ENCODE measurements at places on chromosomes 16 and 17. TPM values are rescaled to one million over a fixed set of nuclear protein-coding genes. Genes with fewer than 3 reads are reported as not detected.

VMO1 gene
- total RNA-seq = not detected

TBC1D3L gene
- total RNA-seq = 2.8 TPM

DNA sequence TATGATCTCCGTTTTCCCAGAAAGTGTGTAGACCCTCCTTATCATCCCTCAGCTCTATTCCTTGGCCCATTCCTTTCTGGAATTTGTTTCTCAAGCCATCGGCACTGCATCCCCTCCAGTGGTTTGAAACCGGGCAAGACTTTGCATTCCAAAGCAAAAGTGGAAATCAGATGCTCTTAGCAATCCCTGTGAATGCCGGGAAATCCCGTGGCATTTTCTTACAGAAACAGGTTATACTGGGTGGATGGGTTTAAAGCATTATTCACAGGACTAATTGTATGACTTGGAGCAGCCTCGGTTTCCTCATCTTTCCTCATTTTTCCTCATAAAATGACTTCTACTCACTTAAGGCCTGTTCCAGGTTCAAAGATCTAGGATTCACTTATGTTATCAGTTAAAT lies 52.0 kb downstream of the MAP2K6 start:
- no peak overlapping the region for H3K4me3 ChIP-seq
- no peaks in the 10 kb centered on the region for H3K27me3 ChIP-seq
- H3K27ac ChIP-seq = no peak overlapping the region
- H3K4me1 ChIP-seq = no peaks in the 10 kb centered on the region

DNA sequence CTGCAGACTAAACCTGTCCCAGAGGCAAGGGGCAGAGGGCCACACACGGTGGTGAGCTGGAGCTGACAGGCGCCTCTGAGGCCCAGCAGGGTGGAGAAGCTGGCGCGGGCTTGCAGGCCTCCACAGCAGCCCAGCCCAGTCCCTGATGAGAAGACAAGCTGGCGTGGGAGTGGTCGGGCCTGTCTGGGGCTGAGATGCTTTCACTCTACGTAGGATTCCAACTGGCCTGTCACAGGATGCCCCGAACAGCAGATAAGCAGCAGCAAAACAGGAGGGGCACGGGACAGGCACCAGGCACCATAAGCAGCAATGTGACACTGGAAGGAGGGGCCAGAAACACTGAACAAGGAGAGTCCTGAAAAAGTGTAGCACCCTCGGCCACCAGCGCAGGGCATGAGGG lies 40.1 kb downstream of the PEMT start:
- no peaks in the 10 kb centered on the region for H3K27me3 ChIP-seq
- H3K27ac ChIP-seq = peak overlapping the region; percentile 85
- H3K4me3 ChIP-seq = no peak overlapping the region
- H3K4me1 ChIP-seq = peaks cover 3% of the 10 kb centered on the region
- no peaks in the 10 kb centered on the region for H3K36me3 ChIP-seq

DNA sequence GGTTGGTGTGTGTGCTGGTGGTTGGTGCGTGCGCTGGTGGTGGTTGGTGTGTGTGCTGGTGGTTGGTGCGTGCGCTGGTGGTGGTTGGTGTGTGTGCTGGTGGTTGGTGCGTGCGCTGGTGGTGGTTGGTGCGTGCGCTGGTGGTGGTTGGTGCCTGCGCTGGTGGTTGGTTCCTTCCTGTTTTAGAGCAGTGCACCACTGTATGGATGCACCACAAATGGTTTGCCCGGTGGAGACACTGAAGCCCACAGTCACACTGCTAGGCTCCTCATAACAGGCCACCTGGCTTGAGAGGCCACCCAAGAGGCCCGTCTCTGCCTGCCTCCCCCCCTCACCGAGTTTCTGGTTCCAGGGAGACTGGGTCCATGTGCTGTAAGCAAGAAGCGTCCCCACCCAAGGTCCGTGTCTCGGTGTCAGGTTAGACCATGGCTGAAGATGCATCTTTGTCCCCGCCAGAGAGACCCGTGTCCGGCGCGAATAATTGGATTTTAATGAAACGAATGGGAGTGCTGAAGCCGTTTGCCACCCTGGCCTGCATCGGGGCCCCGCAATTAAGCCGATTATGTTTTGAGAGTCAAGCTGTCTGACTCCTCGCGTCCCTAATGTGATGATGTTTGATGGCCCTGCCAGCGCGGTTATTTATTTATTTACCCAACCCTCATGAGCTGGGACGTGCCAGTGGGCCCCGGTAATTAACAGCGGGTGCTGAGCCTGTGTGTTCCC lies 161.3 kb upstream of the GSE1 start:
- H3K27me3 ChIP-seq = peaks cover 8% of the 10 kb centered on the region
- no peaks in the 10 kb centered on the region for H3K36me3 ChIP-seq
- no peak for DNase-seq
- H3K27ac ChIP-seq = no peak overlapping the region

GRCh38 chr16:275041-275641 lies 603 bp downstream of the RGS11 start:
- no peaks in the 10 kb centered on the region for H3K27me3 ChIP-seq
- peaks cover 10% of the 10 kb centered on the region for H3K4me1 ChIP-seq
- H3K4me3 ChIP-seq = peak overlapping the region; percentile 73
- no peaks in the 10 kb centered on the region for H3K36me3 ChIP-seq
- DNase-seq = no peak

DNA sequence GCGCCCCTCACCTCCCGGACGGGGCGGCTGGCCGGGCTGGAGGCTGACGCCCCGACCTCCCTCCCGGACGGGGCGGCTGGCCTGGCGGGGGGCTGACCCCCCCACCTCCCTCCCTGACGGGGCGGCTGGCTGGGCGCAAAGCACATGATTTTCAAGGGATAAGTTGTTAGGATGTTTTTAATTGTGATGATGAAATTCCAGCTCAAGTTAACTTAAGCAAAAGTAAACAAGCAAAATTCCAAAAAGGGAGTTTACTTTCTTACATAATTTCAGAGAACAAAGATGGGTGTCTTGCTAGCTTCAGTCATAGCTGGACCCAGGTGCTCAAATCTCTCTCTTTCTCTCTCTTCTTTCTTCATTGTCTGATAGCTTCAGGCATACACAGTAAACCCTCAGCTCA lies 33.6 kb upstream of the MED9 start:
- H3K27ac ChIP-seq = no peak overlapping the region
- no peaks in the 10 kb centered on the region for H3K27me3 ChIP-seq
- H3K4me3 ChIP-seq = no peak overlapping the region
- DNase-seq = no peak
- H3K36me3 ChIP-seq = no peaks in the 10 kb centered on the region
